HS-27A (cell line): ENCODE measurements at places on chromosomes 5 and 9.

DNA sequence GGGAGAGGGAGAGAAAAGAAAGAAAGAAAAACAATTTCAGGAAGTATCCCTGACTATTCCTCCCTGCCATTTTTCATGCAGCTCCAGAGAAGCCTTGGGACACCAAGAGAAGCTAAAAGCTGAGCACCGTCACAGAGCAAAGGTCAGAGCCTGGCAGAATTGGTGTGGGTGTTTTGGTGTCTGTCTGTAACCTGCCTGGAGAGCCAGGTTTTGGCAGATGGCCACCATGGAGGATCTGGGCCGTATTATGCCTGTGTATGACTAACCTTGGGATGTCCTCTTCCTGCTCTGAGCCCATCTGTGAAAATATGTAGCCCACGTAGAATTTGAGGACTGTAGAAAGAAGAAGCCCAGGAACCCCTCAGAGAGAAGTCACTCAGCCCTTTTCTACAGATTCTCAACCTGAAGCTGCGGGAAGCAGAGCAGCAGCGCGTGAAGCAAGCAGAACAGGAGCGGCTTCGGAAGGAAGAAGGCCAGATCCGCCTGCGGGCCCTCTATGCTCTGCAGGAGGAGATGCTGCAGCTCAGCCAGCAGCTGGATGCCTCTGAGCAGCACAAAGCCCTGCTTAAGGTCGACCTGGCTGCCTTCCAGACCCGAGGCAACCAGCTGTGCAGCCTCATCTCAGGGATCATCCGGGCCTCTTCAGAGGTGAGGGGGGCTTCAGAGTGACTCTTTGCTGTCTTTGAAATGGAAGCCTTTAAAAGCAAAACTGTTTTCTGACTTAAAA is 18.8 kb downstream of the GLE1 start:
- no peak for DNase-seq

GRCh38 chr5:43113546-43113945 is 7.2 kb upstream of the ZNF131 start:
- no peak for DNase-seq

GRCh38 chr9:129272348-129273025 is 94.4 kb upstream of the IER5L start:
- DNase-seq, result no peak

DNA sequence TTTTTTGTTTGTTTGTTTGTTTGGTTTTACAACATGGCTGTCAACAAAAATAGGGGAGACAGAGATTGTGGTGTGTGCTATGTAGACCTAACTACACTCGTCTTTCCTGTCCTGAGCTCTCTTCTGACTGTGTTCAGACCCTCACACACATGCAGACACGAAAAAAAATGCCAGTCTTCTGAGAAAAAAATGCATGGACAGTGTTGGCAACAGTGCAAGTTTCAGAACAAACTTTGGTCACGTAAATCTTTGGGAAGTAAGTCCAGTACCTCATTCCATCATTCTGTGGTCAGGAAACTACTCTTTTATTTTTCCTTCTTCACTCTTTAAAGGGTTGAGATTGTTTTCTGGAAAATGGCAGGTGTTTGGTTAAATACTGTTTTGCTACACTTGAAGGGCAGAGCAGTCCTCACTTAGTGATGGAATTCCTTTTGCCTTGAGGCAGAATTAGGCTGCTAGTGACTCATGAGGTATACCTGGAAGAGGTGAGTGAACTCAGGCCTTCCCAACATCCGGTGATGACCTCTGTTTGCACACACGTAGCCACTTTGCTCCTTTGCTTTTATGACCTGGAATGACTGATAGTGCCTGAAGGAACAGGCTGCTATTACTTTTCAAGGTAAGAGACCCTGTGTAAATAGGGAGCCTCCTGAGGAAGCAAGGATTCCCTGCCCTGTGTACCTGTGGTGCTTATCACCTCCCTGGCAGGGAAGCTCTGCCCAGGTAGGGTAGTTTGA is 81.6 kb upstream of the TNFAIP8 start:
- no peak for DNase-seq

DNA sequence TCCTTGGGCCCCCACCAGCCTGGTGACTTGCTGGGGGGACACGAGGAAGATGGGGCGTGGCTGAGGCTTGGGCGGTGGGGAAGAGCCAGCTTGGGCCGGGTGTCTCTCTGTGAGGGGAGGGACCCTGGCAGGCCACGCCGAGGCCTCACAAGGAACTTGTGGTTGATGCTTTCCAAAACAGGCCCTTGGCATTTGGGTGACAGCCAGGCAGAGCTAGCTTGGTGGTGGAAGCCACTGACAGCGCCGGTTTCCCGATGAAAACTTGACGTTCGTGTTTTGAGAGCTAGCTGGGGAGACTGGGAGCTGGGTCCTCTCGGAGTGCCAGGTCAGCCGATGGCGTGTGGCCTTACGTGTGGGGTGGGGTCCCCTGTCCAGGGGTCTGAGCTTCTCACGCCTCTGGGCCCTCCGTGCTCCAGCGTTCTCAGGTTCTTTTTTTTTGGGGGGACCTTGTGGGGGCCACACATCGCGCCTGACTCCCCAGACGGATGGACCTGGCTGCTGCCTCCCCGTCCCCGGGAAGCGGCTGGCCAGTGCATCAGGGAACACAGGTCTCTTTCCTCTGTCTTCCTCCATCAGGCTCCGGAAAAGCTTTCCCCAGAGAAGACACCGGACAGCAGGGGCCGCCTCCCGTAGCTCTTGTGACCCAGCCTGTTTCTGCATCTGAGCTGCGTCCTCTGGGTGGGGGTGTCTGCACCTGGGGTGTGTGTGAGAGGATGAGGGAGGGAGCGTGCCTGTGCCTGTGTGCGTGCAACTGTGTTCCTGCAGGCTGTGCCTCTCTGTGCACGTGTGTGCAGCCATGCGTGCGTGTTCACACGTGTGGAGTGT is 129.3 kb upstream of the LPCAT1 start:
- no peak for DNase-seq

GRCh38 chr9:3124001-3124400 is 280.1 kb upstream of the PUM3 start:
- no peak for DNase-seq

- no peak for DNase-seq
Measured at GRCh38 chr5:55234121-55234700, 803 bp upstream of the CCNO start.

- peak; percentile 73 for DNase-seq
Measured at GRCh38 chr5:35884191-35884769, 27.6 kb downstream of the IL7R start.

DNA sequence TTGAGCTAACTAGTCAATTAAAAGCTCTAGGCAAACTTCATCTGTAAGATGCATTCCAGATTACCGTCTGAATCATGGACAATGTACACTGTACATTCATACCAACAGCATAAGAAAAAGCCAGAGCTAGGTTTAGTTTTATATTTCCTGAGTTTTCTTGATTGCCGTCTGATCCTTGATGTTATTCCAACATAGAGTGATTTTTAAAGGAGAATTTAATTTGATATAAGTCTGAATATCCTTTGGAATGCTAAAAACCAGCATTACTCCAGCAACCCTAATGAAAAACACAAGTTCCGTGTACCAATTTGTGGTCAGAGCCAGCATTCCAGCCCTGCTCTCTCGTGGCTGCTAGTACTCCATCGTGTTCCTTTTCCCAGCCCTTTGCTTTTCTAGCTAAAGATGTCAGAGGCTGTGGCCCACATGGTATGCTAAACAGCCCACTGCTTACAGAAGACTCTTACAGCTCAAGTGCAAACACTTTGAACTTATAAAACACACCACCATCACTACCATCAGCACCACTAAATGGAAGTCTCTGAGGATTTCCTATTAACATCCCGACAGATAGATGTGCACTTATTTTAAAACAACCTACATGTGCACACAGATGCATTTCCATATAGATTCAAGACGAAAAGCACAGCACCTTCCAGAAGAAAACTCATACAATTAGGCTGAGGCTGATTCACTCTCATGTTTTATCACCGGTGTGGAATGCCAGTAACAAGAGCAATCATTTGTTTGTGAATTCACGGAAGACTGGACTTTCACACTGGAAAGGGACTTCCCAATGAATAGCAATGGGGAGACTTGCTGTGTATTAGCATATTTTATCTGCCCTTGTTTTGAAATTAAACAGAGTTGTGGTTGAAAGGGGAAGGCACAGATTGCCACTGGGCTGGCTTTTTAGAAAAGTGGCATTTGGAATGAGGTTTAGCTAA is 246.9 kb upstream of the GAS1 start:
- peak; percentile 49 for DNase-seq

GRCh38 chr9:124629600-124629999 is 122.4 kb upstream of the NR5A1 start:
- no peak for DNase-seq

DNA sequence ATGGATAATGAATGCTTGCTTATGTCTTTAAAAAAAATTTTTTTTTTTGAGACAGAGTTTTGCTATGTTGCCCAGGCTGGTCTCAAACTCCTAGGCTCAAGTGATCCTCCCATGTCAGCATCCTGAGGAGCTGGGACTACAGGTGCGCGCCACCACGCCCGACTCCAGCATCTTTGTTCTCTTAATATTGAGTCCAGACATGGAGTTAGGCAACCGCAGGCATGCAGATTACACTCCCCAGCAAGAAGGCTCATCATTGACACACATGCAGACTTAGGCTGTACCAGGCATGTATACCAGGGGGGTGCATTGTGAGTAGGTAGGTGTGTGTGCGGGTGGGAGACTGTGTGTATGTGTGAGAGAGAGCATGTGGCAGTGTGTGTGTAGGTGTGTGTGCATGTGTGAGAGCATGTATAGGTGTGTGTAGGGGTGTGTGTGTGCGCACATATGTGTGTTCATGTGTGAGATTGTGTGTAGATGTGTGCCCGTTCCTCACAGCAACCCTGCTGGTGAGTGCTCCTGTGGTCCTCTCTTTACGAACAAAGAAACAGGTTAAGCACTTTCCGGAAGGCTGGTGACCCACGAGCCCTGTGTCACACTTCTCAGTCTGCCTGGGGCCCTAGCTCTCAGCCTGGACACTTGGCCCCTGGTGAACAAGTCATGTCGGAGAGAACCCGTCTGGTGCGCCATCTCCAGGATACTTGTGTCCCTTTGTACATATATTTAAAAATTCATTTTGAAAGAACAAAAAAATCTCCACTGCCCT is 6.2 kb downstream of the OBP2B start:
- DNase-seq, result no peak

DNA sequence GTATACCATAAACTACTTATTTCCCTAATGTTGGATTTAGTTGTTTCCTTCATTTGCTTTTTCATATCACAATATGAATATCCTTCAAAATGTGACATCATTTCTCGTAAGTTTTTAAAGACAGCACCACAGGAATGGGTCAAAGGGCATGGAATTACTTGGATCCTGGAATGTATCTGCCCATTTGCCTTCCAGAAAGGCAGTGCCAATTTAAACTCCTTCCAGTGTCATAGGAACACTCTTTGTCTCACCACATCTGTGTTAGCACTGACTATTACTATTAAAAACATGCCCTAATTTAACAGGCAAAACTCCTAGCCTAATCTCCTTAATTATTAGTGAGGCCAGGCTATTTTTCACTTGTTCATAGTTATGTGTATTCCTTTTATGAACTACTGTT is 58.0 kb downstream of the SPTLC1 start:
- DNase-seq, result no peak

DNA sequence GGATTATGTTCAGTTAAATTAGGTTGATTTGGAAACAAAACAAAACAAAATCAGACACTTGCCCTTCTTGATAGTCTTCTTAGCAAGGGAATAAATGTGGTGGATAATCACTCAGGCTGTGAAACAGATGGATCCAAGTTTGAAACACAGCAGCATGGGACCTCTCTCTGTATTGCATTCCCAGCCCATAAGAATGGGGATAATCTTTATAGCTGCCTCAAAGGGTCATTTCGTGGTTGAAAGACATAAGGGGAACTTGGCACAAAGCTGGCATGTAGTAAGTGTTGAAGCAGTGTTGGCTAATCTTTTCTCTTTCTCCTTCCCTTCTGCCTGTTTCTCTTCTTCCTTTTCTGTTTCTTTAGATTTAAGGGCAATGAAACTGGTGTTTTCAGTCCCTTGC is 333.9 kb upstream of the TLE4 start:
- DNase-seq, result no peak

DNA sequence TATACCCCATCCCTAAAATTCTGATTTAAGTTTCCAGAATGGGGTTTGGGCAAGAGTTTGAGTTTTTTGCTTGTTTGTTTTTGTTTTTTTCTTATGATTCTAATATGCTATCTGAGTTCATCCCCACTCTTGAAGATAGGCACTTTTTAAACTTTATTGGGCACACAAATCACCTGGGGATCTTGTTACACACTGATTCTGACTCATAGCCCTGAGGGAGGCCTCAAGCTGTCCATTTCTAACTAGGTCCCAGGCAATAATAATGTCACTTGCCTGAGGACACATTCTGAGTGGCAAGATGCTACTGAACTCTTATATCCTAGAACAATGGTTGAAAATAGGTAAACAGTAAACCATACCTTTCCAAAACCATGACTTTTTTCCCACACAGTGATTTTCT is 22.8 kb upstream of the ABLIM3 start:
- DNase-seq, result no peak

- no peak for DNase-seq
Measured at GRCh38 chr9:12666813-12667212, 26.4 kb upstream of the TYRP1 start.

- no peak for DNase-seq
Measured at GRCh38 chr5:94747371-94747770, 128.9 kb downstream of the SLF1 start.

DNA sequence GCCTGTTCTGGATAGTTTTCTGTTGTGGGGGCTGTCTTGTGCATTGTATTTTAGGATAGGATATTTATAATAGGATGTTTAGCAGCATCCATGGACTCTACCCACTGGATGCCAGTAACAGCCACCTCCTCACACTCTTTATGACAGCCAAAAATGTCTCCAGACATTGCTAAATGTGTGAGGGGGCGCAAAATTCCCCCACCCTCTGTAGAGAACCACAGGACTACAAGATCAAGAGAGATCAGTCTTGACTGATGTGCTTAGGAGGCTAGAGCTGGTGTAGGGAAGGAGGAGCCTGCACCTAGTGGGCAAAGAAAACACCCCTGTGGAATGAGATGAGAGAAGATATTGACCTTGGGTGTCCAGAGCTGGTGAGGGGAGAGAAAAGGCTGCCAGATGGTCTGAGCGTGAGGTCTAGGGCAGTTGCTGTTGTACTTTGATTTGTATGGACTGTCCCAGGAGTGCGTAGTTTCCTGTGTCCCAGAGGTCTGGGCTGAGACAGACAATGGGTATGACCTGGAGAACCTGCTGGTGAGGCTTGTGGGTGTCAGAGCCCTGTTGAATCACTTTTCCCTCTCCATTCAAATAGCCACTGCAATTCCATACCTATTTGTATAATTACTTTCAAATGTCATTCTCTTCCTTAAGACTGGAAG is 16.3 kb downstream of the DAPK1 start:
- no peak for DNase-seq

DNA sequence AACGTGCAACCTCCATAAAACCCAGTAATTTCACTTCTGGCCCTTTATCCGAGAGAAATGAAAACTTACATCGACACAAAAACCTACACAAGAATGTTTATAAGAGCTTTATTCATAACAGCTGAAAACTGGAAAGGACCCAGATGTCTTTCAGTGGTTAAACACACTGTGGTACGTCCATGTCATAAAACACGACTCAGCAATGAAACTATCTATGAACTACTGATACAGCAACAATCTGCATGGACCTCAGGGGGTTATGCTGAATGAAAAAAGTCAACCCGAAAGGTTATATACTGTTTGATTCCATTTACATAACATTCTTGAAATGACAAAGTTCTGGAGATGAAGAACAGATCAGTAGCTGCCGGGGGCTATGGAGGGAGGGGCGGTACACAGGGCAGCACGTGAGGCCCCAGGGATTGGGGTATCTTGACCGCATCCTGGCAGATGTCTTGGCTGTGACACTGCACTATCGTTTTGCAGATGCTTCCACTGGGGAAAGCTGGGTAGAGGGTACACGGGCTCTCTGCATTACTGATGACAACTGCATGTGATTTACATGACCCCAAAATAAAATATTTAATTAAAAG is 4.1 kb downstream of the CCDC127 start:
- no peak for DNase-seq
